ENCODE measurements at places on chromosomes 1 and 21. TPM values are rescaled to one million over a fixed set of nuclear protein-coding genes. Genes with fewer than 3 reads are reported as not detected.

FAM72B gene
- total RNA-seq: 0.90 TPM

RNF186 gene
- total RNA-seq: not detected

PROK1 gene
- total RNA-seq: not detected

S100A2 gene
- total RNA-seq: 1.1 TPM

OR2M3 gene
- total RNA-seq: not detected

SNX7 gene
- total RNA-seq: 41.9 TPM

CNIH3 gene
- 14.0 TPM for total RNA-seq

OR2L5 gene
- total RNA-seq: not detected

KIRREL1 gene
- 123 TPM for total RNA-seq
